SW 1271 (cell line): ENCODE measurements at places on chromosomes 12 and 14.

- DNase-seq = no peak
Measured at GRCh38 chr12:128684352-128684751, 139.4 kb downstream of the SLC15A4 start.

GRCh38 chr12:9717070-9717925 lies 15.6 kb downstream of the CLECL1 start:
- DNase-seq = no peak

GRCh38 chr14:84546236-84546635 lies 983.7 kb upstream of the FLRT2 start:
- DNase-seq = no peak

- no peak for DNase-seq
Measured at GRCh38 chr12:31620311-31620710, 29.4 kb upstream of the DENND5B start.

DNA sequence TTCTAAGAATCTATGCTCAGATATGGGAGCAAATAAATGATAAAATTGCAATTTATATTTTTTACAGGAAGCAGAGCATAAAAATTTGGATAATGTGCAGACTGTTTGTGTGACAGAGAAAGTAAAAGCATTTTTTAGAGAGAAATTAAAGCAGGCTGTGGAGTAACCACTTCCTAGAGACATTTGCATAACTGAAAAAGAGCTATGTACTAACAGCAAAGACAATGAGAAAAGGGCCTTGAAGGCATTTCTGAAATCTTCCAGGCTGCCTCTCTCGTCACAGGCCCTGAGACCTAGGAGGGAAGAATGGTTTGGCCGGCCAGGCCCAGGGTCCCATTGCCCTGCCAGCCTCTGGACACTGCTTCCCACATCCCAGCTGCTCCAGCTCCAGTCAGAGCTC lies 247.2 kb downstream of the ALX1 start:
- DNase-seq = no peak

GRCh38 chr12:50546441-50547318 lies 41.9 kb downstream of the DIP2B start:
- DNase-seq = no peak

DNA sequence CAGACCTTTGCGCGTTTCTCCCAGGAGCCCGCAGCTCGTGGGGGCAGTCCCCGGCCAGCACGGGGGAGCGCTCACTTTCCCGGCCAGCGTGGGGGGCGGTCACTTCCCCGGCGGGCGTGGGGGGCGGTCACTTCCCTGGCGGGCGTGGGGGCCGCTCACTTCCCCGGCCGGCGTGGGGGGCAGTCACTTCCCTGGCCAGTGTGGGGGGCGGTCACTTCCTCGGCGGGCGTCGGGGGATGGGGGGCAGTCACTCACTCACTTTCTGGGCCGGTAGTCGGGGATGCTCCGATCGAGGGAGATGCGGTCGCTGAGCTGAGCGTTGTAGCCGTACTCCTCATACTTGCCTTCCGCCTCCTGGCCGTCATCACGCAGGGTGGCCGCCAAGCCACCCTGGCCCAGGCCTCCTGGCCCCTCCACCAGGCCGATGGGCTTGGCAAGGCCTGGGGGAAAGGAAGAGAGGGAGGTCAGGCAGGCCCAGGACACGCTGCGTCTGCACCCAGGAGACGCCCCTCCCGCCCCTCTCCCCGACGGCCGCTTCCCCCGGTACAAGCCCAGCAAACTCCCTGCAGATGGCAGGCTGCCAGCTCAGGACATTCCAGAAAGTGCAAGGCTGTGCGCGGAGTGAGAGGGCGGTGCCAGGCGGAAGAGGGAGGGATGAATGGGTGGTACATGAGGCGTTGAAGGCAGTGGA lies 43.3 kb downstream of the GALNT9 start:
- peak; percentile 38 for DNase-seq

GRCh38 chr12:49881415-49882247 lies 22.1 kb downstream of the FAIM2 start:
- DNase-seq = no peak

DNA sequence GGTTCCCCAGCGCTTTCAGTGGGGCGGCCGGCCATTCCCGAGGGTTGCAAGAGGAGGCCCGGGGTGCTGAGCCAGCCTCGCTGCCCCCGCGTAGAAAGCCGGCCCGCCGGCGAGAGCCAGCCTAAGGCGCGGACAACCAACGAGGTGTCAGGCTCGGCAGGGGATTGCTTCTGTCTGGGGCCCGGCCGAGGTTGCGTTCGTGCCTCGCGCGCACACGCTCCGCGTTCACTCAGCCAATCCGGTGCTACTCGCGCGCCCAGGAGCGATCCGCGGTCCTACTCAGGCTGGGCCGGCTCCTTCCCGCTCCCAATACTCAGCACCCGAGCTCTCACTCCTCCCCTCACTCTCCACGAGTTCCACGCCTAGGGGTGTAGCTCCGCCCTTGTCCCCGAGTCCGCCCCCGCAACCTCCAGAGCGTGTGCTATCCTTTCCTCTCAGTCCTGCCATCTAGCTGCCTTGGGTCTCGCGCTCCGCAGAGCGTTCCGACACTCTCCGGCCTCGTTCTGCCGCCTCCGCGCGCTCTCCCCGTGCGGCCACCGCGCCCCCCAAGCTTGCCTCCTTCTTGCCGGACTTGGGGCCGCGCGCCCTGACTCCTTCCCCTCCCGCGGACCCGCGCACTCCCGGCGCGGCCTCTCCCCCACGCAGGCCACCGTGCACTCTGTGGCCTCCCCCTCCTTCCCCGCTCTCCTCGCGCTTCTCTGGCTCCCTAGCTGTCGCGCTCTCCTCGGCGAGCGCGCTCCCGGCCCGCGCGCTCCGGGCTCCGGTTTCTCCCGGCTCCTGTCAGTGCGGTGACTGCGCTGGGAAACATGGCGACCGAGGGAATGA lies at the start of gene GPHN:
TSS of gene GPHN (plus strand) at position 426 of the 825 bp plus-strand sequence.
- peak; percentile 98 for DNase-seq

DNA sequence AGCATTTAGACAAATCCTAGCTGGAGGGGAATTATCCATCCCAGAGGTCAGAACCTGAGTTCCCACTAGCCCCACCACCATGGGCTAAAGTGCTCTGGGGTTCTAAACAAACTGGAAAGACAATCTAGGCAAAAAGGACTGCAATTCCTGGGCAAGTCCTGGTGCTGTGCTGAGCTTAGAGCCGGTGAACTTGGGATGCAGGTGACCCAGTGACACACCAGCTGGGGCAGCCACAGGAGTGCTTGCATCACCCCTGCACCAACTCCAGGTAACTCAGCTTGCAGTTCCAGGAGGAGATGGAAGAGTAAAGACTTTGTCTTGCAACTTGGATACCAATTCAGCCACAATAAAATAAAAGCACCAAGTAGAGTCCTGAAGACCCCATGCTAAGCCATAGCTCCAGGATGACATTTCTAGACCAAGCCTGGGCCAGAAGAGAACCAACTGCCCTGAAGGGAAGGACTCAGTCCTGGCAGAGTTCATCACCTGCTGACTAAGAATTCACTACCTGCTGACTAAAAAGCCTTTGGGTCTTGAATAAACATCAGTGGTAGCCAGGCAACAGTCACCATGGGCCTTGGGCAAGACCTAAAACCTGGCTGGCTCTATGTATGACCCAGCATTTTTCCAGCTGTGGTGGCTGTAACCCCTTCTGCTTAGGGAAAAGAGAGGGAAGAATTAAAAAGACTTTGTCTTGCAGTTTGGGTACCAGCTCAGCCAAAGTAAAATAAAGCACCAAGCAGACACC lies 223.4 kb upstream of the DIO2 start:
- DNase-seq = no peak

DNA sequence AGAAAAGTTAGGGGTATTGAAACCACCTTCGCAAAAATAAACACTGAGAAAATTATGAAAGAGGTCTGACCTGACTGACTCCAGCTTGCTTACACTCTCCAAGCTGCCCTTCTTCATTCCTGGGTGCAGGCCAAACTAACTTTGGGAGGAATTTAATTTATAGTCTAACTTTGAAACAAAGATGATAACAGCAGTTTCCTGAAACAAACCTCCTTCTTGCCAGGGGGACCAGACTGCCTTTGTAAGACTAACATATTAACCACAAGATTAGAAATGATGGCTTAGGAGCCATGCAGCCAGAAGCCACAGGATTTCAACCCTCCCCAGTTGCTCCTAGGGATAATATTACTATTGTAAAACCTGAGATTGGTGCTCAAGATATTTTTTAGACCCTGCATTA lies 13.8 kb upstream of the EEA1 start:
- no peak for DNase-seq

GRCh38 chr12:73935817-73936216 lies 601.8 kb upstream of the ATXN7L3B start:
- DNase-seq = peak; percentile 15

- DNase-seq = no peak
Measured at GRCh38 chr12:110688446-110689280, at the start of gene HVCN1. TSS of gene HVCN1 (minus strand) at chr12:110689115. CDS start at chr12:110683245, 5,870 bp downstream.

DNA sequence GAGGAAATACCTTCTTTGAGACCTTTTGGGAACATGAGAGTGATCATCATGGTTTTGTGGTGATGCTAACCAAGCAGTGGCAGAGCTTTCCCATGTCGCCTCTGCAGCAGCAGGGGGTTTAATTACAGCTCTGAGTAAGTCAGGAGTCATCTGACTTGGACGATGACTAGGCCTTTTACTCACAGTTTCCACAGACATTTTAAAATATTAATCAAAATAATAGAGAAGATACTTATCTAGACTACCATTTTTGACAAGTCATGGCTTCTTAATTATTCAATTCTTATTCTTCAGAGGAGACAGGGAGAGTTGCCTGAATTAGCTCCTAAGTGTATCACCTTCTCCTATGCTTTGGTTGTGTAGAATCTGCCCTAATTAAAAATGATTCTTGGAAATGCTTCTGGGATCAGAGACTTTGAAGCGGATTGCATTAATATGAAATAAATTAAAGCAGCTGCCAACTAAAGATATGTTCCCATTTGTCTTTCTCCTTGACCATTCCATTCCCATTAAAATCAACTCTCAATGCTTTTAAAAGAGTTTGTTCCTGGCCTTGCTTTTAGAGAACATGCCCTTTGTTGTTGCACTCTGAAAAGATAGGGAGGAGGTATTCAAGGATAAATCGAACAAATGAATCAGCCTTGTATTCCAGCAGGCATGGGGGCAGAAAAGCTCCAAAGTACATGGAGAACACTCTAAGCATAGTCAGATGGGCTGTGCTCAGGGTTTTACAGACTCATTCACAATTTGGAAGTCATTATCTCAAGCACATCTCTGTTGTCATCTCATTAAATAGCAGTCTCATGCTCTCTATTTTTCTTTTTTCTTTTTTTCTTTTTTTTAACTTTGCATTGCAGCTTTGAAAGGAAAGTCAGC lies 7.7 kb upstream of the IFNG-AS1 start:
- peak; percentile 69 for DNase-seq

DNA sequence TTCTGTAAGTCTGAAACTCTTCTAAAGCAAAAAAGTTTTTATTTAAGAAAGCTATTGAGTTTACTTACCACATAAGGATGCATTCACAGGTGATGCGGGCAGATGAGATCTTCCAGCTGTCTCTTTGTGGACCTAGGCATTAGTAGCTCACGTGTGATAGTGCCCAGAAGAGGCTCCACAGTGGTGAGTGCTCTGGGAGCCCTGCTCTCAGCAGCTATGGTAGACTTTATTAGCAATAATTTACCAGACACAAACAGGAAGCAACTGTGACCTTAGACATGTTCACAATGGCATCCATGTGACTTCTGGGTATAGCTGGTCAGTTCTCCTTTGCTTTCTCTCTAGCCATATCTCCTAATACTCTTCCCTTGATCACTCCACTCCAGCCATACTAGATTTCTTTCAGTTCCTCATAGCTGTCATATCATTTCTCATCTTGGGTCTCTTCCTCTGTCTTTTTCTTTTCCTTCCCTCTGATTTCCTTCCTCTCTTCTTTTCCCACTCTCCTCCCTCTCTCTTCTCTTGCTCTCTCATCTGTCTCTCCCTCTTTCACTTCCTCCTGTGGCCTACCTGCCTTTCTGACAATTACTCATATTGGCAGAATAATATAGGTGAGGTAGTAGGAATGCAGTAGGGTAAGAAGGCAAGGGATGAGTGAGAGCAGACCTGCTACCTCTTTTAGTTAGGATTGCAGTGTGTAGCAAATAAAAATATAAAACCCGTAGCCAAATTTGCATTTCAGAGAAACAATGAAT lies 75.2 kb upstream of the SCAF11 start:
- DNase-seq = no peak

DNA sequence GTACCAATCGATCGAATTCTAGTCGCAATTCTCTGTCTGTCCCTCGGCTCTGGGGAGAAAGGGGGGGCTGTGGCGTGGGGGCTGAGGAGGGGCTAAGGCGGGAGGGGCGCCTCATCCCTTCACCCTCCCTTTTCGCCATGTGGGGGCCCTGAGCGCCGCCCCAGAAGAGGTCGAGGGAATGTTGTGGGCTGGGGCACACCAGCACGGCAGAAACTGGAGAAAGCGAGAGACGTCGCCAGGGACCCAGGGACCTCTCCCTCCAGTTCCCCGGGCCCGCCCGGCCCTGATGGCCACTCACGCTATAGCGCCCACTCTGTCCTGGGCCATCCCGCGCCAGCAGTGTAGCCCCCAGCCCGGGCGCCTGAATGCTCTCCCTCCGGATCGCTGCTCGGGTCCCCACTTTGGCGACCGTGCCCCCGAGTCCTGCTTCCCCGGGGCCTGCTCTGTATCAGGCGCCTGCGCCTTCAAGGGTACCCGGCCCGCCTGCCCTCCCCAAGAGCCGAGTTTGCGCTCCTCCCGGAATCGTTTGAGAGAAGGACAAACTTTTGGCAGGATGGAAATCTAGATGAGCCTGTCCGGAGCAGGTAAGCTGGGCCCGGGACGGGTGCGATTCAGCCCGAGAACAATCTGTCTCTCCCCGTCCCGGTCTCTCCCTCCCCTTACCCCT lies 62.6 kb downstream of the SMUG1 start:
- no peak for DNase-seq

DNA sequence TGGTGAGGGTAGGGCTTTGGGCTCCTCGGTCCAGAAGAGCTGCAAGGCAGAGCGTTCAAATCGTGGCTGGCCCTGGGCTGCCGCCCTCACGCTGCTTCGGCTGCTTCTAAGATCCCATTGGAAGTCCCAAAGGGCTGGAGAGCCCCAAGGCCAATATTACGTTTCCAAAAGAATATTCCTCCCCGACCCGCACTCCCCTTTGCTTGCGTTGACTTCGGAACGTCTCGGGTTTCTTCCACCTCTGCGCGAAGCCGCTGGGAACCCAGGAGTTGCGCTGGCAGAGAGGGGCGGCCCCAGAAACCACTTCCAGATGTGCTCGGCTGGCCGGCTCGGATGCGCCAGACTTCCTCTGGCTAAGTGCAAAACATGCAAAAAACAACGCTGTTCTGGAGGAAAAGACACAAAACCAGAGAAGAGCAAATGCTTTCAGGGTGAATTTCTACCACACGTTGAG lies at the start of gene GLT8D2:
TSS of gene GLT8D2 (minus strand) at position 285 of the 454 bp plus-strand sequence. CDS start 30,539 bp downstream, outside the sequence.
- DNase-seq = no peak

DNA sequence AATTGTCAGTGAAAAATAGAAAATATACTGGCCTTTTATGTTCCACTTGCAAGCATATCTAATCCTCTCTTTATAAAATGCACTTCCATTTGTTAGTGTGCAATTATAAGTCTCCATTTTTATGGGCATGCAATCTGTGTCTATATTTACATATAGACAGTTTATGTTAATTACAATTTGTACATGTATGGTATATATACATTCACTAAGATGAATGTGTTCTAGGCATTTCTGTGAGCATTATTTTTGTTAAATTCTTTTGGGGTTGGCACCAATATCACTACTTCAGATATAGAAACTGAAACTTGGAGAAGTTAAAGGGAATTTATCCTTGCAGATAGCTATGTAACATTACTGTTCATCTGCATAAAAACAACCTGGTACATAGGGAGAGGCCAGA lies 470.8 kb upstream of the LMO3 start:
- no peak for DNase-seq
